ENCODE measurements at places on chromosomes 6 and 20.

DNA sequence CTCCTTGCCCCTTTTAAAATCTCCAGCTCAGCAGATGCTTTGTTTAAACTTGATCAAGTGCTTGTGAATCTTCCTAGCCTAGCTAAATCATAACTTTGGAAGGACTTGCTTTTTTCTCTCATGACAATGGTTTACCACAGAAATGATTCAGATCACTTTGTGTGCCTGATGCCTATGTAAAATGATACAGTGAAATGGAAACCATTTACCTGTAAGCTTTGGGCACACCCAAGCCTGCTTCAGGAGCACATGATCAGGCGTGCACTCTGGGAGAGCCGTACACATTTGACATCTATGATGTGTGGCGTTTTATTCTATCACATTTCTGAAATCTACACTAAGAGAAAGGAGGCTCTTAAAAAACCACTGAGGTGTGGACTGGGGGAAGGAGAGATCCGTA is 41.1 kb downstream of the PTPN1 start:
- H3K36me3 ChIP-seq = peaks cover 5% of the 10 kb centered on the region
- peak overlapping the region; percentile 82 for H3K27ac ChIP-seq
- no peak for DNase-seq
- H3K4me1 ChIP-seq = peaks cover 18% of the 10 kb centered on the region

GRCh38 chr6:143744551-143745165 is 66.9 kb downstream of the PHACTR2 start:
- H3K4me3 ChIP-seq = peak overlapping the region; percentile 84
- DNase-seq = no peak
- H3K27me3 ChIP-seq = no peaks in the 10 kb centered on the region
- H3K4me1 ChIP-seq = peaks cover 53% of the 10 kb centered on the region
- peaks cover 2% of the 10 kb centered on the region for H3K36me3 ChIP-seq
- H3K27ac ChIP-seq = peak overlapping the region; percentile 94

- no peak for DNase-seq
- H3K4me3 ChIP-seq = no peak overlapping the region
- H3K36me3 ChIP-seq = peaks cover 3% of the 10 kb centered on the region
- H3K4me1 ChIP-seq = peaks cover 23% of the 10 kb centered on the region
These were observed 61.8 kb upstream of the ADGRF1 start for GRCh38 chr6:47103931-47104330.

DNA sequence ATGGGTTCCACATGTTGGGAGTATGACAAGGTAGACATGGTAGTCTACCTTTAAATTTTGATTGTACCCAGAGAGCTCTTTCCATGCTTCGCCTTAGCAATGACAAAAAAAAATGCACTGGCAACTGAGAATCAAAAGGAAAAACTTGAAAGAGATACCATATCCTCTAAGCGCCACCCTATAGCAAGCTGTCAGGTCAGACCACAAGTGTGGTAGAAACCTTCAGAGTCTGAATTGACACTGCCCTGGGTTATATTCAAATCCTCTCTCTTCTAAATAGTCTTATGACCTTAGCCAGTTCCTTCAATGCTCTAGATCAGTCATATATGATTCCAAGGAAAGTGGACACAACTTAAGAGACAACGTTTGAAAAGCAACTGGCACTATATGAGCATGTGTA is 45.6 kb upstream of the SMLR1 start:
- H3K36me3 ChIP-seq = no peaks in the 10 kb centered on the region
- no peak overlapping the region for H3K4me3 ChIP-seq
- no peaks in the 10 kb centered on the region for H3K4me1 ChIP-seq

Measured in type B pancreatic cell (in vitro differentiated cells).